ENCODE measurements at places on chromosomes 7 and 10.

GRCh38 chr7:43164757-43165156 lies 52.3 kb downstream of the HECW1 start:
- DNase-seq, result peak; percentile 92

DNA sequence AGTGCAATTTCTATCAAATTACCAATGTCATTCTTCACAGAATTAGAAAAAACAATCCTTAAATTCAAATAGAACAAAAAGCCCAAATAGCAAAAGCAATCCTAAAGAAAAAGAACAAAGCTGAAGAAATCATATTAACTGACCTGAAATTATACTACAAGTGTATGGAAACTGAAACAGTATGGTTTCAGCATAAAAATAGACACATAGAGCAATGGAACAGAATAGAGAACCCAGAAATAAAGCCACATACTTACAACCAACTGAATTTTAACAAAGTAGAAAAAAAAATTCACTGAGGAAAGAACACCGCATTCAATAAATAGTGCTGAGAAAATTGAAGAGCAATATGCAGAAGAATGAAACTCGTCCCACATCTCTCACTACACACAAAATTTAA lies 142.0 kb upstream of the CHRM2 start:
- no peak for DNase-seq

DNA sequence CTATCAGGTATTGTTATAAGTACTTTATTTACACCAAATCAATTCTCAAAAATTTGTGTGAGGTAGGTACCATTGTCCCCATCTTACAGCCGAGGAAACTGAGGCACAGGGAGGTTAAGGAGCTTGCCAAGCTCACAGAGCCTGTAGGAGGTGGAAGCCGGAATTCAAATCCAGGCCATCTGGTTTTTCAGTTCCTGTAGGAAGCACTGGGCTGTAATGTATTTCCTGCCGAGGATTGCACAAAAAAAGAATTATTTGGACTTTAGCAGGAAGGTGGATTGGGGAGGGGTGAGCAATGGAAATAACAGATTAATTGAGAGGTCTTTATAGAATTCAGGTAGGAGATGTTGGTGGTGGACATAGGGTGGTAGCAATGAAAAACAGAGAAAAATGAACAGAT lies 315.3 kb upstream of the AUTS2 start:
- no peak for DNase-seq

DNA sequence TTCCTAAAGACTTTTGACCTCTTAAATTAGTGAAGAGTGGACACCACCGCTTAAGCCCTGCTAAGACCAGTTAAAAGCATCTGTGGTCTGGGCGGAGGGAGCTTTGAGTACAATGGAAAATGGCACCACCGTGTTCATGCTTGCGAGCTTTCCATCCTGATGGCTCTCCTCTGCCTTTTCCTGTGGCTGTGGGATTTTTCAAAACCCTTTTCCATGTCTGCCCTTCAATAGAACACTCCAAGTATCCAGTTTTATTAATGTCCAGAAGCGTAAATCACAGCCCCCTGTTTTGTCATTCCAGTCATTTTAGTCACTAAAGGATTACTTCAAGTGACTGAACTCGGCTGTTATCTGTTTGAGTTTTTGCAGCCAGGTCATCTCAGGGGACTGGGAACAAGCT lies 181.8 kb downstream of the MGMT start:
- DNase-seq, result no peak

DNA sequence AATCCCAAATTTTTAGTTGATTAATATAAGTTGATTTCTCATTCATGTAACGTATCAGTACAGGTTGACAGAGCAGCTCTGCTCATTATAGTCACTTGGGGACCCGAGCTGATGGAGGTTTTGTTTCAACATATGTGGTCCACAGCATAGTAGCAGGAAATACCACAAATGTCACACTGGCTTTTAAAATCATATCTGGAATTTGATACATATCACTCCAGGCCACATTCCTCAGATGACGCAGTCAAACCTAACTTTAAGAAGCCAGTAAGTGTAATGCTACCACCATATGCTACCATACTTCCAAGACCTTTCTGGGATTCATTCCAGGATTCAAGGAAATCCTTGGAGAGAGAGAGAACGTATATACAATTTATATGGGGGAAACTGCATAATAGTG lies 156.3 kb downstream of the PHF14 start:
- DNase-seq, result peak; percentile 25

DNA sequence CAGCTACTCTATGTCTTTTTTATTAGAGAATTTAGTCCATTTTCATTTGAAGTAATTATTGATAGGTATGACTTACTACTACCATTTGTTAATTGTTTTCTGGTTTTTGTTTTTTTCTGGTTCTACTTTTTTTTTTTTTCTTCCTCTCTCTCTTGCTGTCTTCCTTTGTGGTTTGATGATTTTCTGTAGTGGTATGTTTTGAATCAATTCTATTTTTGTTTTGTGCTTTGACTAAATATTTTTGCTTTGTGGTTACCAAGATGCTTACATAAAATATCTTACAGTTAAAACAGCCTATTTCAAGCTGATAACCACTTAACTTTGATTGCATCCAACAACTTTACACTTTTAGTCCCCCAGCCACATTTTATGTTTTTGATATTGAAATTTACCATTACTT lies 3.3 kb upstream of the OR2F2 start:
- DNase-seq, result no peak

DNA sequence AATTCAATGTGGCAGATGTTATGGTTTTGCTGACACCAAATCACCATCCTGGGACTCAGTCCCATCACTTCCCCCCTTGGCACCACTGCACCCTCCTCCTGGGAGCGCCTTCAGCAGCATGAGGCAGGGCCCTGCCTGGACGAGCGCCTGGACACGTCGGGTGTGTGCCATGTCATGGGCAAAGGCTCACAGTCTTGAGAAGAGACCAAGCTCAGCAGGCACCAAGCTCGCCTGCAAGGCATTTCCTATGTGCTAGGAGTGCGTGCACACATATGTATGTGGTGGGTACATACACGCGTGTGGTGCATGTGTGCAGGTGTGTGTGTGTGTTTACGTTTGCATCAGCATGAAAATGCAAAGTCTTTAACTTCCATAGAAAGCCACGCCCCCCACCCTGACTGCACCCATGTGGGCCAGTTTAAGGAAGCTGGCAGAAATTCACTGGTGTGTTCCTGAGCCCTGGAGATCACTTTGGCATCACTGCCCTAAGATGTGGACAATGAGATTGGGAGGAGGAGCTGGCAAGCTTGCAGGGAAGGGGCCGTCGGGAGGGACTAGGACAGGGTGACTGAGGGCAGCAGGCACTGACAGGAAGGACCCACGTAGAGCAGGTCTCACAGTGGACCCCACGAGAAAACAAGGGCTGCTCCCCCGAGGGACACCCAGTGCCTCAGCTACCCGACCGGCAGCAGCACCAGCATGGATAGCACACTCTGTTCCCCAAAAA lies 169.9 kb upstream of the PPP2R2D start:
- DNase-seq, result no peak

DNA sequence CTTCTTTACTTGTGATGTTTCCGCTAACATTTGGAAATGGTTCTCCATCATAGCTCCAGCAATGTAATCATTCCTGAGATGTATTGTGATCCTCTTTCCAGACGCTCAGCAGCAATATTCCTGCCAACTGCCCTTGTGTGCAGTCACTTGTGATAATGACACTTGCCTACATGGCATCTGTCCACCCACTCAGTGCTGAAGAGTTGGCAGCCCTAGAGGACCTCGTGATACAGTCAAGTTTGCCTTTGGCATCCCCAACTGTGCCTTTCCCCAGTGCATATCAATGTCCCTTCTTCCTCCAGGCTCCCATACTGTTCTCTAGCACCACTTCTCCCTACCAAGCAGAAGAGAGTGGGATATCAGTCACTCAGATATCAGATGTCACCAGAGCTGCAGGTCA lies 64.9 kb downstream of the MYOF start:
- DNase-seq, result no peak
